ENCODE measurements at places on chromosomes 12 and 14.

DNA sequence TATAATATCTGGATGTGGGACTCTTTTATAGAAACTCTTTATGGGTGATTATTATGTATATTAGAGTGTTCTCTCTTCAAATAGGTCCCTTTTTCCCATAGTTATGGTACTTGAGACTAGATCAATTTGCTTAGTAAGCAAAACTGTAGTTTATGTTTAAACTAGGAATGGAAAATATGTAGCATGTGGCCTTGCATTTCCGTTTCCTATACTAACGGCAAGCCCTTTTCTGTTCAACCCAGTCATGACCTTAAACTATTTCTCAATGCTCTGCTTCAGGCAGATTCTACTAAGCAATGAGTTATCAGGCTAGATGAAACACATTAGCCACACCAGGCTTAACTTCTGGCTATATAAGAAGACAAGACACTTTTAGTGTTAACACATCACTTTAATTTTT is 84.6 kb downstream of the OTOGL start:
- DNase-seq: no peak

DNA sequence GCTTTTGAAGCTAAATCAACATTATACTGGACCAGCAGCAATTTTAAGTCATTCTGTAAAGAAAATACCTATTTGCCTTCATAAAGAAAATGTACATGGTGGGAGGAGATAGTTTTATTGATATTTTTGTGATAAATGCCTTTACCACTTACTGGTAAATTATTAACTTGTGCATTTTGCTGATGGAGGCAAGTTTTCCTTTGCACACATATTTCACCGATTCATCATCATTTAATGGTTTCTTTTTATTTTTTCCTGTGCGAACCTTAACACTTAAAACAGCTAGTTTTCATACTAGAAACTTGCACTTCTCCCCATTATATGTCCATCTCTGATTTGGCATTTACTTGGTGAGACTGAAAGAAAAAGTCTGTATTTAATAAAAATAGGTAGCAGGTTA is 239.3 kb downstream of the TRHDE start:
- DNase-seq: peak; percentile 49

DNA sequence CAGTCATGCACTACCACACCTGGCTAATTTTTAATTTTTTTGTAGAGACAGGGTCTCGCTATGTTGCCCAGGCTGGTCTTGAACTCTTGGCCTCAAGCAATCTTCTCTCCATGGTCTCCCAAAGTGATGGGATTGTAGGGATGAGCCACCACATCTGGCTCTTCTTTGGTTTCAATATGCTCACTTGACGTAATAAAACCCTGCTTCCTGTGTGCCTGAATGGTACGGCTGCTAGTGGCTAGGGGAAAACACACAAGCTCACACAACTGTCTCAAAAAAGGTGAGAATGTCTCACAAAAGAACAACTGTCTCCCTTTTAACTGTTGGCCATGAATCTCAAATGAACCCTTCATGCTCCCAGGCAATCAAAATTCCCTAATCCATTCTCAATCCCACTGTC is 15.0 kb downstream of the C1S start:
- no peak for DNase-seq

- peak; percentile 75 for DNase-seq
Measured at GRCh38 chr12:6038160-6038559, 86.3 kb downstream of the VWF start.

GRCh38 chr12:32025906-32026305 is 66.7 kb downstream of the RESF1 start:
- DNase-seq: no peak

DNA sequence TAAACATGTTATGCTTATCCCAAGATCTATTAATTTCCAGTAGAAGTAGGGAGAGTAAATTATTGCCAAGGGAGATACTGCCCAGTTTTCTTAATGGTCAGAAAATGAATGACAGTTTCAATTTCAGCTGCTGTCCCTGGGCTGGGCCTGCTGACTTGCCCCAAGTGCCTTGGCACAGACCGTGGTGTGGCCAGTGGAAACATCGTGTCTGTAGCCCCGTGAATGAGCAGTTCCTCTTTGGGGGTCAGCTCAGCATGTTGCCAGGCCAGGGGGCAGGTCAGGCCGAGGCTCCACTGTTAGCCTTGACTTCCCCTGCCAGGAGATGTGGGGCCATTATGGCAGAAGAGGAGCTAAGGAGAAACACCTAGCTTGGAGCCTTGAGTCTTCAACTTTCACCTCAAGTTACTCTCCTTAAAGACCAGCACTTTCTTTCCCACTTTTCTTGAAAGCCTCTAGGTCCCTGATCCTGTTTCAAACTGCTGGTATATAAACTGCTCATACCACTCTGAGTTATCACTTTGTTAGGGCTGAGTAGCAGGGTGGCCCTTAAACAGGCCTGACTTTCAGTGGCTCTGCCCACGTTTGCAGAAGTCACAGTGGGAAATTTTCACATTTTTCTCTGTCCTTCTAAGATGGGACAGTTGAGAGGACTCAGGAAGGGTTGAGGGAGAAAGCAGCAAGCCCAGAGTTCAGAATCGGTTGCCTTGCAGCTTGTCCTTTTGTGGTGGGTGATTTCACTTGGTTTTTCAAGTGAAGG is 73.2 kb downstream of the SUSD6 start:
- no peak for DNase-seq

DNA sequence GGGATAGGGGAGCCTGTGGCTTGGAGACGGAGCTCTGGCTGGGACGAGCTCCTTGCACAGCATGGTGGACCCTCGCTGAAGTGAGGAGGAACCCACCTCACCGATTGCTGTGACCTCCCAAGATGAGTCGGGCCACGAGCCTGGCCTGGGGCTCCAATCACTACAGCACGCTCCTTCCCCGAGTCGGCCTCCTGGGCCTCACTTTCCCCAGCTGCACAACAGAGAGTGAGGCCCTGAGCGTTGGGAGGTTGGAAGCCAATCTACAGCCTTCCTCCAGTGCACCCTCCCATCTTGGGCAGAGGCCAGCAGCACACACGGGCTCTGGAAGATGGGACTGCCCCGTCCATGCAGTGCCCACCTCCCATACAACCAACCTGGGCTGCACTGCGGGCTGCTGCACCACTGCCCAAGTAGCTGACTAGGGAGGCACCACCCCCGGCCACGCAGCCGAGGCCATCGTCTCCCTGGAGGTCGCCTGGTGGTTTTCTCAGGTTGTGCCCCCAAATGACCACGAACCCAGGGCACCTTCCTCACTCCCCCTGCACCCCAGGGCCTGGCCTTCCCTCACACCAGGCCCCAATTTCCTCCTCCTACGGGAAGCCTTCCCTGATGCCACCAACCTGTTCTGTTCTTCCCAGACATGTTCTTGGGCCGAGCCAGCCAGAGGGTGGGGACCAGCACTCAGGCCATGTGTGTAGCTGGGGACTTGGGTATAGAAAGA is 152.3 kb upstream of the C14orf180 start:
- no peak for DNase-seq

GRCh38 chr12:57770734-57771133 is 1.2 kb downstream of the METTL1 start:
- no peak for DNase-seq

DNA sequence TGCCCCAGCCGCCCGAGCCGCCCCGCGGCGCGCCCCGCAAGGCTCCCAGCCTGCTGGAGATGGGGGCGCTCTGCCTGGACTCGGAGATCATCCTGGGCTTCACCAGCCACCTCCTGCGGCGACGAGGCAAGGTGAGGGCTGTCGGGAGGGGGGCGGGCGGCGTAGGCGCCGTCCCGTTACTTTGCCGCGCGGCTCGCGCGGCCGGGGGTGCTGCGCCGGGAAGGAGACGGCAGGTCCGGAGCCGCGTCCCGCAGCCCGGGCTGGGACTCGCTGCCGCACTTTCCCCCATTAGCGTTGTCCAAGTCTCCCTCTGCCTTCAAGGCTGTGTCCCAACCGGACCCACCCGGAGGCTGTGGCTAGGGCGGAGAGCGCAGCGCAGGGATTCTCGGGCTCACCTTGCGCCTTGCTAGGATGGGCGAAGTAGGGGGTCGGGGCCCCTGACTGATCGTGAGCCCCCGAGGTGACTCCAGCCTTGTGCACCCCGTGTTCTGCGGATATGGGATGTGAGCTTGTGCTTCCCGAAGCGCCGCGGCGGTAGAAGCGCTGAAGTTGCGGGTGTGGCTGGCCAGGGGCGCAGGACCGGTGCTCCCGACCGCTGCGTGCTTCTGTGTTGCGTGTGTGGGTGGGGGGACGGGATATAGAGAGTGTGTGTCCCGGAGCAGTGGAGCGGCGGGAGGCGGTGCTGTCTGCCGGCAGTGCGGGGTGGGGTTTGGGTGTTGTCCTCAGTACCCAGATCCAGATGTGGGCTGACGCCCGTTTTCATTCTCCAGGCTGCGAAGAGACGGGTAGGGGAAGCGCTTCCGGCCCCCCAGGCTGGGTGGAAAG is 1.7 kb upstream of the KIF26A start:
- no peak for DNase-seq

DNA sequence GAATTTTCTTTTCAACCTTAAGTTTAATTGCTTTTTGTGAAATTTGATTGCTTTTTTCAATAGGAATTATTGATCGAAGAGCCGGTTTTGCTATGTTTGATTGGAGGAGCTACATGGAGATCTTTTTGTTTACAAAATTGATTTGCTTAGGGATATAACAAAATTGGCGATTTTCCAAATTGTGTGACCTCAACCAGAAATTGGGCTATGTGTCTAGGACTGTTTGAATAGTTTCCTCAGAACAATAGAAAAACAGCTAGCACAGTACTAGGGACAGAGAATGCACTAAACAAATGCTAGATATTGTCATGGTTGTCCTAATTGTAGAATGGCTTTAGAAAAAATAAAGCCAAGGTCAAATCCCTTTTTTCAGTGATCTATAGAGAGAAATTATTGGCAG is 2.4 kb downstream of the SLC17A8 start:
- no peak for DNase-seq

DNA sequence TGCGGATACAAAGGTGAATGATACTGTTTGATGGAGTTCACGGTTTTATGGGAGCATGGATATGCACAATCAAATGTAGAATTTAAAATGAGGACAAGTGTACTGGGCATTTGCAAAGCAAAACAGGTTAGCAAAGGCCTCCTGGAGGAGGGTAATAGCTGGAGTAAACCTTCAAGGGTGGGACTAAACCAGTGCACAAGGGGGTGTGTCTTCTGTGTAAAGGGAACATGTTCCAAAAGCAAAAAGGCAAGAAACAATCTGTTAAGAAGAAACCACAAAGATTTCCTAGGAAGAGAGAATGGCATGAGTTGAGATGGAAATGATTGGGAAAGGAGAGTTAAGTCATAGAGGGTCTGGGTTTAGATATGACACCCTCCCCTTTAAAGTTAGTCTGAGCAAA is 109.2 kb upstream of the SLCO1C1 start:
- DNase-seq: no peak

GRCh38 chr12:62190689-62191490 is 69.3 kb upstream of the USP15 start:
- no peak for DNase-seq

DNA sequence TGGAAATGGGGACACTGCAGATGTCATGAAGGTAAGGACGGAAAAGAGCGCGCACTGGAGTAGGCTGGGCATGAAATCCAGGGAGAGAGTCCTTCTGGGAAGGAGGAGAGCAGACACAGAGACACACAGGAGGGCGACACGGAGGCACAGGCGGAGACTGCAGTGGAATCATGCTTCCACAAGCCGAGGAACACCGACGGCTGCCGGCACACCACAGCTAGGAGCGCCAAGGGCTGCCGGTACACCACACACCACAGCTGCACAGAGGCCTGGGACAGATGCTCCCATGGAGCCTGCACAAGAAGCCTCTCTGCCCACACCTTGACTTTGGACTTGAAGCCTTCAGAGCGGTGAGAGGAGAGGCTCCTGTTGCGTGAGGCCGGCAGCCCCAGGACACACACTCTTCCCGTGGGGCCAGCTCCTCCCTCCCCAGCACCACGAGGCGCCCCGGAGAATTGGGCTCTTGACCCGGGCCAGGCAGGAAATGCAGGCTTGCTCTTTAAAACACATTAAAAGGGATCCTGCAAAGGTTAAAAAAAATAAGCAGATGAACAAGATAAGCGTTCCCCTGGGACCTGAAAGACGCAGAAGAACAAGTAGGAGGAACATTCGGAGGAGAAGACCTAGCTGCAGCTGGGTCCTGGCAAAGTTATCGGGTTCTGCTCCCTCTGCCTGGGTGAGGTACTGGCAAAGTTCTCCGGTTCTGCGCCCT is 28.3 kb upstream of the FZD10 start:
- no peak for DNase-seq

- no peak for DNase-seq
Measured at GRCh38 chr14:103033681-103034096, 23.7 kb downstream of the CDC42BPB start.

GRCh38 chr12:97556302-97556779 is 93.7 kb downstream of the RMST start:
- DNase-seq: peak; percentile 48

GRCh38 chr14:94145902-94146527 is 16.6 kb upstream of the IFI27L2 start:
- no peak for DNase-seq

DNA sequence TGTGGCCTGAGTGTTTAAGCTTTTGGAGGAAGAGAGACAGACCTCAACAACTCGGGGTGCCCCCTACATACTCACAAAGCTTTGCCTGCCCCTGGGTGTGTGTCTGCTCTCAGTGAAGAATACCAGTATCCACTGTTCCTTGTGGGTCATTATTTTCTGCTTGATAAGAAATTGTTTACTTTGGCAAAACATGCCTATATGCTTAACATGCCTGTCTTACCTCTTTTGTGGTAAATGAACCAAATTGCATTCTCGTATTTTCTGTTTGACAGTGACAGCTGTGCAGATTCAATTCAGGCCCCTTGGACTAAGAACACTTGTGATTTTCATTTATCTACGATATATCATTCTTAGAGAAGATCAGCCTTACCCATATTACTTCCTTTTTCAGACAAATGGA is 50.6 kb upstream of the REP15 start:
- peak; percentile 35 for DNase-seq
